NCI-H1930 (cell line): ENCODE measurements at places on chromosomes 3 and 15.

DNA sequence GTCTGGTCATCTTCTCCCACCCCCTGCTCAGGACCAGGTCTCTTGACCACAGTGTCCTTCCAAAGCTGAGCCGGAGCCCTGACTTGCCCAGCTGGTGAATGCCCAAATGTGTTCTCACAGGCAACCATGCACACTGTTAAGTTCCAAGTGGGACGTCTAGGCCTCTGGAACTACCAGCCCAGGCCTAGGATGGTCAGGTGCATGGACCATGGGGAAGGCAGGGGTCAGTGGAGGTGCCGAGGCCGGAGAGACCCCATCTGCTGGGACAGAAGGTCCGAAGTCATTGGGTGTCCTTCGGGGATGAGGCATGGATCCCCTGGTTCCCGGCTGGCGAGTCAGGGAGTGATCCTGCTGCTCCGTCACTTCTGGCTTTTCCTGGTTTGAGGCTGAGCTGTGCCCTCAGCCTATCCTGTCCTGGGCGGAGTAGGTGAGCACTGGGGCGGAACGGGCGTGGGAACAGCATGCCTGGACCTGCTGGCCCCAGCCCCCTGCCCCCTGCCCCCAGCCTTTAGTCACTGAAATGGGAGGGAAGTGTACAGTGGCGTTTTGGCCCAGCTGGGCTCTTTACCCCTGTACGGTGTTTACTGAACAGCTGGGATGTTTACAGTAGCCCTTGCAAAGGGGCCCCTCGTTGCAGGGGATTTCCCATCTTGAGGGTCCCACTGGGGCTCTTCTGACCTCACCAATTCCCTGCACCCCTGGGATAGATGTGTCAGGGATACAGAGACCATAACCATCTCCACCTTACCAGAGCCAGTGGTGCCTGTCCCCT, 12.1 kb downstream of the SEMA3F start:
- DNase-seq: no peak

DNA sequence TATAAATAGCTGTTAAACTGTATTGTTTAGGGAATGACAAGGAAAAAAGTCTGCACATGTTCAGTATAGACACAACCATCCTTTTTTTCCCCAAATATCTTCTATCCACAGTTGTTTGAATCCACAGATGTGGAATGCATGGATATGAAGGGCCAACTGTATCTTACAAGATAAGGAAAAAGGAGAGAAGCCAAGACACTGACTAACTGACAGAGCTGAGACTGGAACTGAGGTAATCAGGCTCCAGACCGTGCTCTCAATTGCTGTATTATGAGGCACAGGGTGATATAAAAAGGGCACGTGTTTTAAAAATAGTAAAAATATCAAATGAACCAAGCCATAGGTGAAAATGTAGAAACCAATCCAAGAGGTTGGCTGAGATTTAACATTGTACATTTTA, 49.0 kb downstream of the DHX36 start:
- DNase-seq: no peak

DNA sequence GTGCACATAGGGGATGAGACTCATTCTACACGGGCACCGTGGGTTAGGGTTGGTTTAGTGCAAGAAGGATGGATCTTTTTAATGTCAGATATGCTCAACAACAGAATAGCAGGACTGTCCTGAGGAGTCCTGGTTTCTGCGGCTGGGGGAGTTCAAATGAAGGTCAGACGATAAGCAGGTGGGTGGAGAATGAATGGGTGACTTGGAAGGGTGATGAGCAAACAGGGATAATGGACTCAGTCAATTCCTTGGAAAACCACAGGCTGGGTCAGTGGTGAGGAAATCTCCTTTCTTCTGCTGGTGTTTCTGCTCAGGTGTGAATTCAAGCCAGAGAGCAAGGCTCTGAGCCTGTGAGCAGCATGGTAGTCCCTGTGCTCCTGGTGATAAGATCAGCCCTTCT, 59.9 kb downstream of the MESD start:
- DNase-seq: no peak

DNA sequence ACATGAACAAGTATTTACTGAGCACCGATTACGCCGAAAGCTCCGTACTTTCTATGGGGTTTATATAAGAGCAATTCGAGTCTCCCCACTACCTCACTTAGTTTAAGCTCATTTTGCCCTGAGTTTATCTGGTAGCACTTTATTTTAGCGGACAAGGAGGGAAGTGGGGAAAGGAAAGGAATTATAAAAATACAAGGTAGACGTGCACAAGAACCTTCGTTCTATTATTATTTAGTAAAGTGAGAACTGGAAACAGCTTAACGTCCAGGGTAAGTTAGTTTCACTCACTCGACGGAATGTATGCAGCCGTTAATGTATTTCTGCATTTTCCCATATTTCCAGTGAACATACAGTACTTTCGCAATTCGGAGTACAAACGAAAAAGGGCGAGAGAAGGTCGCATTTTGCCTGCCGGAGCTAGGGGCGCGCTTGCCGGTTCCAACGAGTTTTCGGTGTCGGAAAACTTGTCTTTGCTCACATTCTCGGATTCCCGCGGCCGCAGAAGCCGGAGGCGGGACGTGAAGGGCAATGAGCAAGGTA, 1.2 kb upstream of the STT3B start:
- no peak for DNase-seq

DNA sequence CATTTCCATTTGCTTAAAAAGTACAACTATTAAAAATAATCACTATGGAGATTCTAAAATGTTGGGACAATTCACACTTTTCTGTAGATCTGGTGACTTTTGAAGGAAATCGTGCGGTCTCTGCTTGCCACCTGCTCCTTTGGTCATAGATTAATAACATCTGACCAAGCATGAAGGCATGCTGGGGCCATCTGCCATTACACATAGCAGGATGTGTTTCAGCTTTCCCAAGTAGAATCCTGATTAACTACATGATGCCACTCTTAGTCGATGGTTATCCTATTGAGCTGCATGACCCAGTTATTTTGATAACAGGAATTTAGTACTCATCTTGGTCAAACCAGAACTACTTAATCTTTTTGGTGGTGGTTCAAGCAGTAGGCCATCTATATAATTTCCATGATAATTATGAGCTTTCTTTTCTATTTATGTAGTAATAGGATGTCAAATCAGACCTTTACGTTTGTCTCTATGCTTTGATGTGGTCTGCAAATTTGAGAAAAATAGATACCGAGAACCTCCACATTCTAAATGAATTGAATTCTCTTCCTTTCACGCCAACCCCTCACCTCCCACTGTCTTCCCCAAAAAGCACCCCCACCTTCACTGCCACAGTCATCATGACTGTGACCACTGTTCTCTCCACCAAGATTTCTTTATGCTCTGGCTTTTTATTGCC, 158.1 kb downstream of the DIPK2A start:
- no peak for DNase-seq

DNA sequence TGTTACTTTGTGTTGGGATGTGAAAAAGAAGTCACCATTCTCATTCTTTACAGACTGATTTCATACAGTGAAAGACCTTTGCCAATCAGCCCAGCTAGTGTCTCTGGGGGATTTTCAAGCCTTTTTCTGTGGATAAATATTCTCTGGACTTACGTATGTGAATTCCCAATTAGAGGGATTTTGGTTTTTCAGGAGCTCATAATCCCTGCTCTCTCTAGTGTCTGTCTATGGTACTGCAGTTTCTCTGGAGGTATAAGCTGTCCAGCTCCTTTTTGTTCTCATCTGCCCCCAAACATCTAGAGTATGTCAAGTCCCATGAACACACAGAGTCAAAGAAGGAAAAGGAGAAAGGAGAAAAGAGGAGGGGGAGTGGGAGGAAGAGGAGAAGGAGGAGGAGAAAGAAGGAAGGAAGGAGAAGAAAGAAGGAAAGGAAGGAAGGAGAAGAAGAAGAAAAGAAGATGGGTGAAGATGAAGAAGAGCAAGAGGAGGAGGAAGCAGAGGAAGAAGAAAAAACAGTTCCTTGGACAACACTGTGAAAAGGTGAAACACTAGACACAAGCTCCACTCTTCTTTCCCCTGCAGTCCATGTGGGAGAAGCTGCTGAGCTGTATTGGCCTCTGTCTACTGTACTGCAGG, 218.6 kb downstream of the GREM1 start:
- DNase-seq: no peak
